CD8-positive, alpha-beta T cell (primary cell): ENCODE measurements at places on chromosomes 2 and 18.

GRCh38 chr2:140841141-140841540 lies 1289.7 kb downstream of the LRP1B start:
- DNase-seq = no peak

DNA sequence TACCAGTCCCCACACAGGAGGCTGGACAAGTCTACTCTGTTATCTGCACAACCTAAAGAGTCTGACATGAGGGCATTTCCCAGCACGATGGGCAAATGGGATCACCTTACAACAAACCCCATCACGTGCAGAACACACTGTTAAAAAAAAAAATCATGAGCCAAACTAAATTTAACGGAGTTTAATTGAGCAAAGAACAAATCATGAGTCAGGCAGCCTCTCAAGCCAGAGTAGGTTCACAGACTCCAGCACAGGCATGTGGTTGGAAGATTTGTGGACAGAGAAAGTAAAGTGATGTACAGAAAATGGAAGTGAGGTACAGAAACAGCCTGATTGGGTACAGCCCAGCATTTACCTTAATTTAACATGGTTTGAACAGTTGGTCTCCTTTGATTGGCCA lies 59.9 kb downstream of the KYNU start:
- no peak for DNase-seq

- no peak for DNase-seq
Measured at GRCh38 chr2:13495051-13495450, 778.3 kb downstream of the TRIB2 start.

GRCh38 chr2:16275661-16276060 lies 335.3 kb downstream of the MYCN start:
- DNase-seq = no peak

DNA sequence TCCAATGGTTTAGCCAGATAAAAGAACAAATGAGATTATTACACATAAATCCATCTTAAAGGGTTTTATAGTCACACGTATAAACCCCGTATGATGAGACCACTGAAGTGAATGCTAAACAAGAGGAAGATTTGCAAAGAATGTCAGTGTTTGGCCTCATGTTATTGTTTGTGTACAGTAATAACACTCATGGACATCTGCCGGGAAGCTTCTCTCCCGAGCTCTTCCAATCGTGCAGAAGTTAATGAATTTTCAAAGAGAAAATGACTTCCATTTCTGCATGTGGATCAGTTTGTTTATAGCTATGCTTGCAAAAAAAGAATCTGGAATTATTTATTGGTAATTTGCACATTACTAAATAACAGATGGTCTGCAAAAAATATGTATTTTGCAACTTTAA lies 88.5 kb upstream of the APCDD1 start:
- no peak for DNase-seq

- DNase-seq = no peak
Measured at GRCh38 chr2:221958224-221958623, 340.6 kb downstream of the PAX3 start.

- DNase-seq = no peak
Measured at GRCh38 chr2:232275670-232276069, 102.9 kb upstream of the ALPP start.

DNA sequence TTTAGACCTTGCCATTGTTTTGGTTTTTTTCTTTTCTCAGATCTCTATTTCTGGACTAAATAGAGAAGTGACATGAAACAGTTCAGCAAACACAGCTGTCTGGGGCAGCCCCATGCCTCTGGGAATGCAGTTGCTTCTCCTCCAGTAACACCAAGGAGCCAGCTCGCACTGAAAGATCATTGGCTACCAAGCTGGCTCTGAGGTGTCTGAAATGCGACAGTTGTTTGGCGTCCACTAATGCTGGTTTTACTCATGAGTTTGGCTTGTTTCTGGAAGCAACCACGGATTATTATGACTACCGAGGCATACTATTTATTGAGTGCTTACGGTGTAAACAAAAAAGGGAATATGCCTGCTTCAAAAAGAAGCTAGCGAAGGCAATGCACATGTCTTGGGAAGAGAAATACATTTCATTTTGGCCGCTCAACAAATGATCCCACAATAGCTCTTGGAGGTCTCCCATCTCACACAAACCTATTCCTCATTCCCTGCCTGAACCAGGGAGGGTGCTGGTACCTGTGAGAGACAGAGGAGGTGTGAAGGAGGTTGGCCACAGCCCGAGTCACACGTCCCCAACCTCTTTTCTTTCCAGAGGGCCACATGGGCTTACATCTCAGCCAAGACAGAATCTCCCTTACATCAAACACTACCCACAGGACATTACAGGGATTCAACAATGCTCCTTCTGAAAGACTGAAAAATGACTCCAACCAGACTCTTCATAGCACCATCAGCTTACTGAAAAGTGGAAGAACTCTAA lies 37.5 kb upstream of the NEB start:
- DNase-seq = no peak

GRCh38 chr18:44973282-44973681 lies 292.6 kb downstream of the SETBP1 start:
- DNase-seq = no peak

DNA sequence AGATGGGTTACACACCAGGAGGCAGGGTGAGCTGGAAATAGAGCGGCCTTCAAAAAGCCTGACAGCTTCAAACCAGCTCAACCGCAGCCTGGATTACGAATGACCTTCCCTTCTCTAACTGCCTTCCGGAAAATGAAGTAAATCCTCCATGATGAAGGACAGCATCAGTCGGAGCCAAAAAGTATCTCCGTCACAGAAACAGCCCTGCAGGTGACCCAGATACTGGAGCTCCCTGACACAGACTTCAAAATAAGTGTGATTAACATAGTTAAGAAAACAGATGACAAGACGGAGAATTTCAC lies 10.3 kb upstream of the CIB4 start:
- DNase-seq = no peak

DNA sequence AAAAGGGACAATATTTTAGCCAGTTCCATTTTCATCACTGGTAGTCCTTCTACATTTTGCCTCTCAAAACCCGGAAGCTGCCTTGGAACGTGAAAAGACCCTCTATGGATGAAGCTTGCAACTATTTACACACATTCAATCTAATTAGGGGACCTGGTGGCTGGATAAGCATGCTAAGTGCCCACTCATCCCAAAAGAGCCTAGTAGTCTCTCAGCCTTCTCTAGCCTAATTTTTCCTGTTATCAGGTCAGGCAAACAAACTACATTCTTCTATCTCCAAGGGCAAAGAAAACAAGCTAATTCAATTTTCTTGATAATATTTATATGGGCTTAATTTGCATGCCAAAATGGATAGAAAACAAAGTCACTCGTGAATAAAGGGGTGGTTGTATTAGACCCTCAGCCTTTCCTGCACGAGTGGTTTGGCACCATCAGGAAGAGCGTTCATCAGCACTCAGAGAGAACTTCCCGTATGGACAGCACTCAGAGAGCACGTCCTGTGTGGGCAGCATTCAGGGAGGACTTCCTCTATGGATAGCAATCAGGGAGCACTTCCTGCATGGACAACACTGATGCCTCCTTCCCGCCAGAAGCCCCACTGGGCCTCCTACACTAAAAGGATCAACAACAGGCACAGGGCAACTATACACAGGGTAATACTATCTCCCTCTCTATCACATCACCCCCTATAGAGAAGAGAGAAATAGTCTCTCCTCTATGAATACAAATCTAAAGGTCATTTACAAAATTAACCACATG lies 122.2 kb downstream of the RBMS1 start:
- no peak for DNase-seq

DNA sequence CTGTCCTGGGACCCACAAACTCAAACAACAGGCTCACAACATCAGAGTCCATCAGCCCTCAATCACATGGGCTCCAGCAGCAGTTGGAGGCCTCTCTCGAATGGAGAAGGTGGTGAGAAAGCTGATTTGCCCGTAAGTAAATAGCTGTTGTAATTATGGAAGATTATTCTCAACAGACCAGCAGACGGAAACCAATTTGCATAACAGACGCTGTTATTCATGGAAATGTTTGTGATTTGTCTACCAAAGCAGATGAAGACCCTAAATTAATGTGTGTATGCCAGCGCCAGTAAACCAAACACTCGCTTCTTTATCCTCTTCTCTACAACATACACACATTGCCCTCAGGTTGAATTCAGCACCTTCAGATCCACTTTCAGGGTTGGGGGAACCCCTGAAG lies 23.4 kb upstream of the GALNT14 start:
- DNase-seq = no peak

DNA sequence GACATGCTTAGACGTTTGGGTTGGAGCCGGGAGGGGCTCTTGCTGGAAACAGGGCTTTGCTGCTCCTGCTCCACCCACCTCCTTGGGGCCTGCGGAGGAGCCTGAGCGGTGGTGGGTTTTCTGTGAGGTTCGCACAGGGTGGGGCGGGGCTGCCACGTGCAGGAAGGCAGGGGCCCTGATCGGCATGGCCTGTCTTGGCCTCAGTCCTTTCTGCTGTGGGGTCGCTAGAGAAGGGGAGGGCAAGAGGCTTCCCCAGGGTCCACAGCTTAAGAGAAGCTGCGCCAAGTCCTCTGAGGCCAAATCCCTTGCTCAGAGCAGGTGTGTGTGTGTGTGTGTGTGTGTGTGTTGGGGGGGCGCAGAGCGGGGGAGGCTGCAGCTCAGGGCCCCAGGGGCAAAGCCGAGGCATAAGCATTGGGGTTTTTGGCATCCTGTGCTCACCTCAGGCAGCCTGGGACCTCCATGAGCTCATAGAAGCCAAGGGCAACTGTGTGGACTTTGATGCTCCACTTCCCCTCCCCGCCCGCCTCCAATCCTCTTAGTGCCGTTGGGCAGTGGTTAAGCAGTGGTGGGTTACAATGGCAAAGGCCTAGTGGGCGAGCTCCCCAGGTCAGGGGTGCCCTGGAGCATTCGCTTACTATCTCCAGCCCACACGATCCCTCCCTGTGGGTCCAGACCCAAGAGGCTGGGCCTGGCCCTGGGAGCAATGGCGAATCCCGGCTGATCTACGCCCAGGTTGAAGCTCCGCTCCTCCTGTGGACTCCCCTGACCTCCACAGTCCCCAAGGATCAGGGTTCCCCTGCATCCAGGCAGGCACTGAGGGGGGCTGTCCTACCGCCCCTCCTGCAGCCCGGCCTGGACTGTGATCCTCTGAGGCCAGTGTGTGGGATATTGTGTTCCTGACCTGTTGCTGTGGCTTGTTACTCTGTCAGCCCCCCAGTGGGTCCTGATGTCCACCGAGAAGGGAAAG lies 28.9 kb downstream of the TOGARAM2 start:
- no peak for DNase-seq

DNA sequence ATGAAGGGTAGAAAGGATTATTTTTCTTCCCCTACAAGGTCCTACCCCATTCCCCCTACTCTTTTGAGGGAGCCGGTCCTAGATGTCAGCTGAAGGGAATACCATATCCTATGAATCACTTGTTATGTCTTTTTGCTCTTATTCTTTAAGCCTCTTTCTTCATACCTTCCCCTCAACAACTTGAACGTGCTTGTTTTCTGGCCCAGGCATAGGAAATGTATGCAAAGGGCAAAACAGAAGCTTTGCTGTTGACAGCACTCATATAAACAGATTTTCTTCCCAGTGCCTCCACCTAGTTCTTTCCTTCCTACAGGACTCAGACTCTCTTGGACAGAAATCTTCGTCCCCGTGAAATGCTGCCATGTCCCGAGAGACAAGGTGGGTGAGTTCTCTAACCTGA lies 64.6 kb downstream of the TMEM17 start:
- DNase-seq = no peak

- DNase-seq = no peak
Measured at GRCh38 chr18:75141166-75141565, 67.8 kb downstream of the PTGR3 start.

DNA sequence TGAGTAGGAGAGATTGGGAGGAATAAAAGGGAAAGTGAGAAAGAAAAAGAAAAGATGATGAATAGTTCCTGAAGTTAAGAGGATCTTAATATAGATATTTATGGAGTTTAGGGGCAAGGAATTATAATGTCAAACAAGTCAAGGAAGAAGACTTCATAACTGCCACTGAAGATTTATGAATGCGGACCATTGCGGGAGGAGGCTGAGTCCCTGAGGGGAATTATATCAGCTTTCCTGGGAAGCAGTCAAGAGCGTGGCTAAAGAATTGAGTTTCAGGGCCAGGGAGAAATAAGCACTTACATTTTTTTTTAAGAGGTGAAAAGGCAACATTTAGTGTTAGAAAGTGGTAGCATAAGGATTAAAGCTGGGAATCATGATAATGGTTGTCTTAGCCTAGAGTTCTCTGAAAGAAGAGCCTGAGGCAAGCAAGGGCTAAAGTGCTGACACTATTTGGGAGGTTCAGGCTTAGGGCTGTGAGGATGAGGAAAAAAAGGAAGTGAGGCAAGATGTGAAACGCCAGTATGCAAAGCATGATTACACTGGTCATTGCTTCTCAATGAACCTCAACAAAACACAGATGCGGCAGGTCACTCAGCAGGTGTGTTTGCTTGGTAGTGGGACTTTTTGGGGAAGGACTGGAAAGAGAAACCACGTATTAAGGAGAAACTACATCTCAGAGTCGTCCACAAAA lies 217.1 kb downstream of the SLC4A3 start:
- DNase-seq = no peak

DNA sequence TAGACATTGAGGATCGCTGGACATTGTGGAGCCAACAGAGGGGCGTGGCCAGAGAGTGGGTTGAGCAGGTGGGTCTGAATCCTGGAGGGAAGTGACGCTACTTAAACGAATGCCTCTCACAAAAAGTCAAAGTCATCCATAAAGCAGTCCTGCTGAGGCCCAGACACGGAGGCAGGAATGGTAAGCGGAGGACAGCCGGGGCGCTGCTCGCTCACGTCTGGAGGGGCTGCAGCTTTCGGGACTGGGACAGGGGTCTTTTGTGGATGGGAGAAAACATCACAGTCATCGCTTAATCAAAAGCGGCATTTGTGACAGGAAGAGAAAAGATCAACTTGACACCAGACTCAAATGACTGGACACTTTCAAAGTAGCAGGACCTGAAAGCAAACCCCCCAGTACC lies 88.4 kb downstream of the PTGR3 start:
- DNase-seq = no peak

DNA sequence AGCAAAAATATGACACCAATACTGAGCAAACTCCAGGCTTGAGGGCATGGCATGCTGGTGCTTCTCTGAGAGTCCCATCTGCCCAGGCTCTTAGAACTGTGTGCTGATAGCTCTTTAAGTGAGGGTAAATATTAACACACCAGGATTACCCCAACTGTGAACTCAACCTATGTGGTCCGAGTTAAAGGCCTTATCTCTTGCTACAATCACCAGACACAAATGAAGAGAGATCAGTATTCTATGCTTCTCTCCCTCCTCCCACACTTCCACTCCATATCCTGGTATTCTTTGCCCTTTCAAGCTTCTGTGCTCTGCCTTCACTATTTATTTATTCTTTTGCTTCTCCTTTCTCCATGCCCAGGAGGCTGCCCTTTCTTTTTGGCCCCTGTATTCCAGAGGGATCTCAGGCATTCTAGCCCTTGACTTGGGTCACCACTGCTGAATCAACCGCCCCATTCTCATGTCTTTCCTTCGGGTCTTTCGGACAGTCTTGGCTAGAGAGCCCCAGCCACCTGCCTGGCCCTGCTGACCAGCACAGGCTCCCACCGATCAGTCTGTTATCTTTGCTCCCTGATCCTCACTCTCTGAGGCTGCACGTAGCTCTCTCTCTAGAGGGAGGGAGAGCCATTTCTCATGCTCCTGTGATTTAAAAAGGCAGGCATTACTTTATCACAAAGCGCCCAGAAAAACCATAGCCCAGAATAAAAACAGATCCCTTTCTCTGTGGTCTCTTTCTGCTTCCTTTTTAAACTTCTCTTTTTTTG lies 17.2 kb upstream of the HK2 start:
- DNase-seq = no peak
